Upper lobe of right lung (tissue), 1 donor: ENCODE measurements at places on chromosomes 16 and 17.

DNA sequence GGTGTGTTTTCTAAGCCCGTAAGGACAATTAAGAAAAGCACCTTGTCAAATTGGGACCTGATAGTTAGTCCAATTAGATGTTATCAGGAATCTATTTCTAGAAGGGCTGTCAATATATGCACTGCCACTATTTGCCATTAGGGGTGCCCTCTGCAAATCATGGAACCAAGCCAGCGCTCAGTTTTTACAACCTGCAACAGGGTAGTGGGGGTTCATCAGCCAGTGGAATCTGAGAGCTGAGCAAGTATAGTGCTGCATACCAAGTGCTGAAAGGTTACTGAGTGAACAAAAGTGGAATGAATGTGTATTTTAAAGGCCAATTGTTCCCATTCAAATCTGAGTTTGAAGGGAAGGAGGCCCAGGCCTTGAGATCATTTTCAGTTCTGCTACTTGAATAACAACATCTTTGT is 10.4 kb downstream of the PRR11 start:
- DNase-seq: no peak

DNA sequence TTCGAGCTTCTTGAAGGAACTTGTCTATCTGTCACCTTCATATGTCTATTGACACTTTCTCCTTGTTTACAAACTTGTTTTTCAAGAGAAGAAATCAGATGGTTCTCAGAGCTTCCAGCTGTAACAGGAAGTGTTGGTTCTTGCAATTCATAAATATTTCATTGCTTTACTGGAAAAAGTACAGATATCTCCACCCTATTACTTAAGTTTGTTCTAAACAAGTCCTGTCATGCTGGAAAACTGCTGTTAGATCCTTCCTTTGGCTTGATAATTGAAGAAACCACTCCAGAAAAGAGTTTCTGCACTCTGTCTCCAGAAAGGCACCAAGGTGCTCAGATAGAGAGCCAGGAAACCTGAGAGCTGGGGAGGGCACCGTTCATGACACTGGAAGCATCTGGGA is 181.6 kb downstream of the DNAH9 start:
- DNase-seq: no peak

GRCh38 chr16:19213885-19214284 is 45.8 kb downstream of the SYT17 start:
- DNase-seq: no peak

GRCh38 chr16:9441012-9441411 is 349.6 kb downstream of the HAPSTR1 start:
- no peak for DNase-seq

GRCh38 chr17:50263331-50264262 is 10.7 kb upstream of the TMEM92 start:
- DNase-seq: peak; percentile 40

- DNase-seq: no peak
Observed at GRCh38 chr17:7176841-7177190, 2.4 kb downstream of the ASGR1 start.

DNA sequence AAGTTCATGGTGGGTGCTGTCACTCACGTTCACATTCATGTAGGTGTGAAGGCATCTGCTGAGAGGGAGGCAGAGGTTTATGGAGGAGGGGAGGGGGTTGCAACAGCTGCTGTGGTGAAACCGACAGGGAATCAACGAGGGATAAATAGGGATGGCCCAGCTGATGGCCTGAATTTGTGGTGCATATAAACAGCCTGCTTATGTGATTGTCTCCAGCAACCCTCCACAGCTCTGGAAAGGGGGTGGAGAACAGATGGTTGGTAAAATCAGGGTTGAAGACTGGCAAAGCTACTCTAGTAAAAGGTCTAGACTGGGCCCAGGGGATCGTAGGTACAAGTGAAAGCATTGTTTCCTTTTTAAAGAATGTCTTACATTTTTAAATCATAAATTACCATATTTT is 53.7 kb downstream of the IQCK start:
- no peak for DNase-seq

GRCh38 chr17:80679816-80680215 is 135.2 kb downstream of the RPTOR start:
- DNase-seq: no peak

GRCh38 chr17:39196808-39197291 is 619 bp downstream of the CACNB1 start:
- peak; percentile 89 for DNase-seq

DNA sequence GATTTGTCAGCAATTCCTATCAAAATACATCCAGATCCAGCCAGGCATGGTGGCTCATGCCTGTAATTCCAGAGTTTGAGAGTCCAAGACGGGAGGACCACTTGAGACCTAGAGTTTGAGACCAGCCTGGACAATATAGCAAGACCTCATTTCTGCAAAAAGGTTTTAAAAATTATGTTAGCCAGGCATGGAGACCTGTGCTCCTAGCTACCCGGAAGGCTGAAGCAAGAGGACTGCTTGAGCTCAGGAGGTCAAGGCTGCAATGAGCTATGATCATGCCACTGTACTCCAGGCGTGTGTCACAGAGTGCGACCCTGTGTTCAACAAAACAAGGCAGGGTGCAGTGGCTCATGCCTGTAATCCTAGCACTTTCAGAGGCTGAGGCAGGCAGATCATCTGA is 215.2 kb downstream of the CPPED1 start:
- no peak for DNase-seq
